NCI-H1694 treated with DMSO at 0.1 percent for 48 hours (cell line): ENCODE measurements at places on chromosomes 12 and 14.
A peak's percentile ranks its signal among the peaks of the same experiment; 100 is the strongest.

DNA sequence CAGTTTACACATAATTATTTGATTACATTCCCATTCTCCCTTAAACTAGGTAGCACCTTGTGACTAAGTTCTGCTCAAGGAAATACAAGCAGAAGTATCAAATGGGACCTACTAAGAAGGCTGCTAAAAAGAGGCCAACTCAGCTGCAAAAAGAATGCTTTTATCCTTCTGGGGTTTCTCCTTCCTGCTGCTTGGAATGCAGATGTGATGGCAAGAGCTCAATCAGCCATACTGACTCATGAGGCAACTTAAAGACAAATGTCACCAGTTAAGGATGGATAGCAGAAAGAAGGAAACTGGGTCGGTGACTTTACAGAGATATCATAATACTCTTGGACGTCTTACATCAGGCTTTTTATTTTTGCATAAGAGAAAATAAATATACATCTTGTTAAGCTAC is 38.0 kb upstream of the RAP1B start:
- DNase-seq = no peak

- no peak for DNase-seq
These were observed 100.8 kb downstream of the TAOK3 start for GRCh38 chr12:118271770-118272417.

DNA sequence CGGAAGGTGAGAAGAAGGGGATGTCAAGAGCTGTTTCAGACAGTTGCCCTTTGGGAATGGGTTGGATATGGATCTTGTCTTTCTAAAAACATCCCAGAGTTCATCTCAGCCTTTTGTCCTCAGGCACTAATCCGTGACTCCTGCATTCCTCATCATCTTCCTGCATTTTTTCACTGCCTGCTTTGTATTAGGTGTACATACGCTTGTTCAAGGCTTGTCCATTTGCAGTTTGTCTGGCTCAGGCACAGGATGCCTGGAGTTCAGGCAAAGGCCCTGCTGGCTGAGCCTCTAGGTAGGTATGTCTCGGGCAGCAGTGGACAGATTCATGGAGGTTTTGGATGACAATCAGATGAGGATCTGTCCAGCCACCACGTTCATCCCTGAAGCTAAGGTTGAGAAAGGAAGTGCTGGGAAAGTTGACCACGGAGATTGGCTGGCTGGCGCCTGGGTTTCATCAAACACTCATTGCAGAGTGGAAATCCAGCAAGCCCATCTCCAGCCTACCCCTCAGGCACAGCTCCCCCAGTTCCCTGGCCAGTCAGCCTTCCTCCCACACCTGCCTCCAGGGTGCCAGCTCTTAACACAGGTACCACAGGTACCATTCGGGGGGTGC is 12.4 kb upstream of the TMEM106C start:
- DNase-seq = no peak

- no peak for DNase-seq
These were observed 7.0 kb downstream of the ISCA2 start for GRCh38 chr14:74500417-74501134.

GRCh38 chr12:78778339-78778738 is 86.2 kb upstream of the SYT1 start:
- no peak for DNase-seq

GRCh38 chr12:41189395-41190251 is 1.5 kb downstream of the PDZRN4 start:
- no peak for DNase-seq

DNA sequence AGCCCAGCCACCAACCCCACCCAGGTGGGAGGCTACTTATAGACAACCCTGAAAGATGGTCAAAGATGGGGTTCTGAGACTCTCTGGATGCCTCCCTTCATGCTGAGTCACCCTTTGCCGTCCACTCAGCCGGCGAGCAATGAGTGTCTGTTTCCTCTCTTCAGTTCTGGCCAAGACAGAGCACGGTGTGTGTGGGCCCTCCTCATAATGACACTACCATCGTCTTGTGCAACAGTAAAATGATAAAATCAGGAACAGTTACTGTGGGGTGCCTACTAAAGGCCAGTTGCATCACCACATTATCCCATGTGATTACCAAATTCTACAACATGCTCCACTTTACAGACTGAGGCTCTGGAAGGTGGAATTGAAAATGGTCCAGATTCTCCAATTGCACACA is 7.0 kb upstream of the BDKRB1 start:
- DNase-seq = no peak

DNA sequence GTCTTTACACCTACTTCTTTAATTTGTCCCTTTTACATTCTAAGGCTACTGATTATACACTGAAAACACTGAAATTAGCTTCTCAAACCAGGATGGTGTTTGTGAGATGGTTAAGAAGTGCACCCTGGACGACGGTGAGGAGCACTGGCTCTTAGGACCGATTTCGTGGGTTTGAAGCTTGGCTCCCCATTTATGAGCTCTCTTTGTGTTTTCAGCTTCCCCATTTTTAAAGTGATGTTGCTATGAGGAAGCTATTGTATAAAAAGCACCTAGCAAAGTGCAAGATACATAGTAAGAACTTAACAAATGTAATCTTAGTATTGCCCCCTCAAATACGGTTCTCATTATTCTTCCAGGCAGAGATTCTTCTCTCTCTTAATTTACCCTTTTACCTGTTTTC is 4.7 kb downstream of the NFYB start:
- DNase-seq = no peak

GRCh38 chr12:19779395-19780056 is 340.2 kb downstream of the AEBP2 start:
- DNase-seq = no peak

- no peak for DNase-seq
These were observed 7.7 kb downstream of the KCNA5 start for GRCh38 chr12:5051334-5051733.

GRCh38 chr12:100827901-100828520 is 33.4 kb downstream of the ANO4 start:
- peak; percentile 51 for DNase-seq

GRCh38 chr14:89807892-89808291 is 146.6 kb downstream of the EFCAB11 start:
- no peak for DNase-seq

DNA sequence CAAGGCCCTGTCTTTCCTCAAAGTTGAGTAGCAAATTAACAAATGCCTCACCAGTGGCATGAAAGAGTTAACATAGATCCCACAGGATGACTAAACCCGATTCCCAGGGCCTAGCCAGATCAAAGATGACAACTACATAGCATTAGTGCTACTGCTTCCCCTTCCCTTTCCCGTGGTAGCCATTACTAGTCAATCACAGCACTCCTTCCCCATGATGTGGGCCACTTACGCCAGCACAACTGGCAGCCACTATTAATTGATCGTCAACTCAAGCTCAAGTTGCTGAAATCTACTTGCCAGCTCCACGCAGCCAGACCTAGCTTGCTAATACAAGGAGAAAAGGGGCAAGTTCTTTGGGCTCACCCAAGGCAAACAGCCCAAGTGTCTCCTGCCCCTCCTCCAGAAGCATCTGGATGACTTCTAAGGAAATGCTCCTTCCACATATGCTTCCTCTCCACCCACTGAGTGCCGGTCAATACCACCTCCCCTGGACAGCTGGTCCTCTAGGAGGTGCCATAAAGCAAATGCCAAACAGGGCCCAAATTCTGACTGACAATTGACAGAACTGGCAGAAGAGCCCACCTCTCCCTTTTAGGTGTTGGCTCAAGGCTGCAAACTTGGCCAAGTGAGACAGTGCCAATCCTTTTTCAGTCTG is 72.6 kb downstream of the NUAK1 start:
- DNase-seq = no peak

DNA sequence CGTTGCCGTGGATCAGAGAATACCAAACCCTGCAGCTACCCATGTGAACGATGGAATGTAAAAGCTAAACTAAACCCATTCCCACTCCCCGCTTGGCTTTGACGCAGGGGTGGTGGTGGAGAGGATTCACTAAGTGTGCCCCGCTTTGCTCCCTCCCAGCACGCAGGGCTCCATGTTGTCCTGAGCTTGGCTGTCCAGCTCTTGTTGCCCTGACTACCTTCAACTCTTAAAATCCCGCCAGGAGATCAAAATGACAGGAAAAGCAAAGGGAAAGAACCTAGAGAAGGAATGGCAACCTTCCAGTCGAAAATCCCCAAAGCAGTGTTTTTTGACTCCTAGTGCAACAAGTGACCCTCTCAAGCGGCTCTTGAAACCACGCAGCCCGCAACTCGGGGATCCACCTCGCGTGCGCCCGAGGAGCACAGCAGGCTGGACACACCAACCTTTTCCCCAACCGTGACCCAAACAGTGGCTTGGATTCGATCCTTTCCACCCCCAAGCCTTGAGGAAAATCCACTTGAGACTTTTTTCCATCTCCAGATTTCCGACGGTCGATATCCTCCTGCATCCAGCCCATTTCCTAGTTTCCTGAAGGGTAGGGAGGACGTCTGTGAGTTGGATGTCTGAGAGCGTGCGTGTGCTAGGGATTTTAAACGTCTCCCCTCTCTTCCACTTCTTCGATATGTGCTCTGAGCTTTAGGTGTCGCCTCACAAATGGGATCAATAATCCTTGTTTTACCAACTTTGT is 1.4 kb downstream of the SYT10 start:
- no peak for DNase-seq

GRCh38 chr14:65972346-65972870 is 513.8 kb upstream of the CCDC196 start:
- no peak for DNase-seq

DNA sequence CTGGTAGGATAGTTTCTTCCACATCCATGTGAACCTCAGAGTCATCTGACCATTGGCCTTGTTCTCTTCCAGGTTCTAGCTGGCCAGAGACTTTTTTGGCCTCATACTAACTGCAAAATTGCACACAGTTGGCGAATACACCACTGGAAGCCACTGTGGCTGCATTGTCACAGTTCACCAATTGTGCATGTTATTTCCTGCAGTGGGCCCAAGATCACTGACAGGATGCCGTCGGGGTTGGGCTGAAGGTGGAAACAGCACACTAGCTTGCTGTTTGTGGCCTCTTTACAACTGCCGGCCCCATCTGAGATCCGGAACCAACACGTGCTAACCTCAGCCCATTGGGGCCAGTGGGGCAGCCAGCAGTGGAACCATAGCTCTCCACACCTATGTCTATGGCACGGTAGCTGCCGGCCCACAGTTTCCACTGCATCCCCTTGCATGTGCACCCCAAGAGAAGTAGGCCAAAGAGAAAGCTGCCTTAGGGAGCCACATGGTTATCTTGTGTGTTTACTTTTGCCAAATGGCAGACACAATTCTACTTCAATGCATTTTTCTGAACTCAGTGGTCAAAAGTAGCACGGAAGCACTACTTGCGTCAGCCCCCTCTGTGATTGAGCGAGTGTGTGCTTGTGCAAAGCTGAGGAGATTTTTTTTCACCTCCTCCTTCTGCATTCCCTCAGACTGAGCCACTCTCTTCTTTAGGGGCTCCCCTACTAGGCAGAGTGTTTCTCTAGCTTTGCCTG is 464.0 kb downstream of the RAD51B start:
- DNase-seq = no peak

GRCh38 chr14:23518709-23519108 is 32.9 kb downstream of the ZFHX2 start:
- no peak for DNase-seq

- no peak for DNase-seq
These were observed 59.3 kb downstream of the ABCC9 start for GRCh38 chr12:21881965-21882364.

DNA sequence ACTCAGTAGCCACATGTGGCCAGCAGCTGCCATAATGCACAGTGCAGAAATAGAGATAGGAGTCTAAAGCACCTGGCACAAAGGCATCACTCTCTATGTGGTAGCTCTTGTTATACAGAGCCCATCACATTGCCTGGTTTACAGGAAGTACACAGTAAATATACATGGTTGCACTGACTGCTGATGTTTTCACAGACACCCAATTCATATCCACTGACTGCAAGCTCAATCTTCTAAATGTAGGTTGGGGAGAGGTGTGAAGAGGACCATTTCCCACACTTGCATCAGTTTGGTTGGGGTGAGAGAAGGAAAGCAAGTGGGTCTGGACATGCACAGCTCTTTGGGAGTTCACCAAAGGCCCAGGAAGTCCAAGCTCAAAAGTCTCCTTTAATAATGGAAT is 172.8 kb downstream of the DPF3 start:
- DNase-seq = no peak

- DNase-seq = no peak
These were observed 5.6 kb upstream of the TTC9 start for GRCh38 chr14:70635971-70636595.

GRCh38 chr12:86666316-86666715 is 410.1 kb upstream of the MGAT4C start:
- no peak for DNase-seq

GRCh38 chr12:18267427-18268099 is 6.2 kb downstream of the PIK3C2G start:
- no peak for DNase-seq
